ENCODE measurements at places on chromosomes 16 and 17.

- no peak for DNase-seq
Measured at GRCh38 chr17:50301891-50302584, 27.8 kb downstream of the TMEM92 start.

DNA sequence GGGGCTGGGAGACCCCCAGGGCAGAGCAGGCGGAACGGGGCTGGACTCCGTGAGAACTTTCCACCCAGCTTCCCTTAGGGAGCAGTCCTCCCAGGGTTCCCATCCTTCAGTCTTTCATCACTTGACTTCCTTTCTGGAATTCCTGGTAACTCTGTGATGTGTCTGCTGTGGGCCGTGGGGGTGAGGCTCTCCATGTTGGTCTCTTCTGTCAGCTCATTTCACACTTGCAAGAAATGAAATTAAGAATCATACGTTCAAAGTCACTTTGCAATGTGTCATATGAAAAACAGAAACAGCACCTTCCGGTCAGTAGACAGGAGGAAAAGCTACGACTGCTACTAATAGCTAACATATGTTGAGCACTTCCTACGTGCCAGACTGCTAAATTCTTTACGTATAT is 5.4 kb upstream of the BBS2 start:
- no peak for DNase-seq

DNA sequence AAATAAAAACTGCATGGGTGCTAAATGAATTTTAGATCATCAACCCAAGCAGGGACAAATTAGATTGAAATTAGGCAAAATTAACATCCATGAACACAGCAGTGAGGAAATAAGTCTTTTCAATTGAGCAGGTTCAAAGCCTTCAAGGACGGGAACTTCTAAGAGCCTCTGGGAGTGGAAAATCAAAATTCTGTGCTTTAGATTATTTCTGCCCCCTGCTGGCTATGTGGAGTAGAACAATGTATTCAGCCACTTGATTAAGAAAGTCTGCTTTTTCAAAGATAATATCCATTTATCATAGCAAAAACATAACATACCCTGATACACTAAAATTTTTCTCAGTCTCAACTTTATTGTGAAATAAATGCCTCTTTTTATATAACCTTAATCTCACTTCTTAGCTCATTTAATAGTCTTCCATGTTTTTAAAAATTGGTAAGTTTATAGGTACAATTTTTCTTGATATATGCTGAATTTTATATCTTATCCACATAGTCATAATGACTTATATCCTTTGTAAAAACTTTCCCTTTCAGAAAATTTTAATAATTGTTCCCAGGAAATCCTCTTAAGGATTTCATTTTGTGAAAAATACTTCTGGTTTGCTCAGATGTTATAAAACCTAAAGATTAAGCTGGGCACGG is 28.1 kb upstream of the NOL11 start:
- DNase-seq, result no peak

- no peak for DNase-seq
Measured at GRCh38 chr17:68198931-68199836, 48.7 kb upstream of the AMZ2 start.

DNA sequence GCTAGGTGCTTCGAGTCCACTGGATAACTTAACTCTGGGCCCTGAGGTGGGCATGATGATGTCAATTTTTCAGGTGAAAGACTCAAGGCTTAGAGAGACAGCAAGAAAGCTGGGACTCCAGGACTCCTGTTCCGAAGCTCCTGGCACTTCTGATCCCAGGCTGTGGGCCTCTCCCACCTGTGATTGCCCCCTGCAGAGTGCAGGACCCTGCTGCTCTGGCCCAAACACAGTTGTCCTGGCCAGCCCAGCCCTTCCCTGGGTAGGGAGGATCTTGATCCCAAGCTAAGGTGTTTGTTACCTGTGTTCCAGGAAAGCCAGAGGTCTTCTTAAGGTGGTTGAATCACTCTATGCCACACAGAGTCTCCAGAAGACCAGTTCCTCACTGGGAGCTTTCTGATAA is 3.1 kb downstream of the CHST5 start:
- DNase-seq, result no peak

DNA sequence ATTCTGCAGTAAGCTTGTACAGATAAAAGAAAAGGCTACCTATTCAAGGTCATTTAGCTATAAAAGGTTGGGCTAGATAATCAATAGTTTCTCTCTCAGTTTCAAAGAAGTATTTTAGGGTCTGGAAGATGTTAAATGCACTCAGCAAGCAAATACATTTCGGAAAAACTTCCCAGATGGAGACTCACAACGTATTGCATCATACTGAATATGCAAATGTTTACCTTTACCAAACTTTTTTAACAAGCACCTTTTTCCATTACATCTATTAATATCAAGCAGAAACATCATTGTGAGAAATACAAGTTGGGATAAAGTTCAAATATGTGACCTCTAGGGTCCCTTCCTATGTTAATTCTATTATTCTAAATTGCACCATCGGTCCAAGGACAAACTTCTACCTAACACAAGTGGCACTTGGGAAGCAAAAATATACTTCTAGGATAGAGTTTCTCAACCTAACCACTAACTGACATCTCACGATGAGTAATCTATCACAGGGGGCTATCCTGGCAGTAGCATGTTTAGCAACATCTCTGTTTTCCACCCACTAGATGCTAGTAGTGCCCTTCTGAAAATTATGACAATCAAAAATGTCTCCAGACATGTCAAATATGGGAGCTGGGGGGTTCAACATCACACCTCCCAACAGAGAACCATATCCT is 14.5 kb downstream of the KANSL1 start:
- DNase-seq, result no peak

DNA sequence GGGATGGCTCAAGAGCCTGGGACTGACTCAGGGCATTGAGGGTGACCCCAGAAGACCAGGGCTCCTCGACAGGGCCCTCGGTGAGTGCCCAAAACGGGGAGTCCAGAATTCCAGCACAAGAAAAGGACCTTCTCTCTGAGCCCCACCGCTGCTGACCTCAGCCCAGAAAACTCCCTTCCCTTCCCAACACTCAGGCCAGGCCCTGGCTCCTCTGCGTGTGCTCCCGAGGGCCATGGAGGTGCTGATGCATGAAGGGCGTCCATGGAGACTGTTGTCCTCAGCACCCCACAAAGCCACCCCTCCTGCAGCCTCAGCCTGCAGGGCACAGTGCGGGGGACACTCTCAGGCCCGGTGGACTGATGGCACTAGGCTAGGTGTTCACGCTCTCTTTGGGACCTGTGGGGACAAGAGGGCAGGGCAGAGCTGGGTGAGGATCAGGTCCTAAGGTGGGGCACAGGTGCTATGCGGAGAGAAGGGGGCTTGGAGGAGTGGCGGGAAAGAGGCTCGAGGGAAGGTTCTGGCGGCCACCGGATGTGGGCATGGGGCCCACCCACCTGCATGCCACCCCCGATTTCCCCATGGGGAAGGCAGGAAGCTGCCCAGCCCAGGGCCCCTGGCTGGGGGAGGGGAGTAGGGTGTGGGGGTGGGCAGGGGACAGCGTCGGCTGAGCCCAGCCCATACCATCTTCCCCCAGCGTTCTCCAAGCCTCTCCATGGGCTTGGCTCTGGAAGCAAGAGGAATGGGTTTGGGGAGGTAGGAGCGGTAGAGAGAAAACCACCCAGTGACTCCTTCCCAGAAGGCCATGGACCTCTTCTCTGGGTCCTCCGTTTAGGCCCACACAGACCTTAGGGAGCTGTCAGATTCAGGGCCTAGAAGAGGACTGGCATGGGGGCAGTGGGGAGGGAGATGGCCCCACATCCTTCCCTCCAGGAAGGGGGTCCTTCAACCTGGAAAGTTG is 4.5 kb upstream of the TSPOAP1 start:
- no peak for DNase-seq

DNA sequence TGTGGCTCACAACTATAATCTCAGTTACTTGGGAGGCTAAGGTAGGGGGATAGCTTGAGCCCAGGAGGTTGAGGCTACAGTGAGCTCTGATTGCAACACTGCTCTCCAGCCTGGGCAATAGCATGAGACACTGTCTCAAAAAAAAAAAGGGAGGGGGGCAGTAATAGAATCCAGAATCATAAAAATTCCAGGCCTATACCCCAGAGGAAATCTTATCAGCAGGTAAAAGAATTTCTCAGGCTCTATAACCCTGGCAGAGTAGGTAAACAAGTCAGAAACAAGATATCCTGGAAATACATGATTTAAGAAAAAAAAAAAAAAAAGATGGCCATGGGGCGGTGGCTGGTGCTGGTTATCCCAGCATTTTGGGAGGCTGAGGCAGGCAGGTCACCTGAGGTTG is 12.9 kb downstream of the SPAG9 start:
- no peak for DNase-seq

- no peak for DNase-seq
Measured at GRCh38 chr17:76685366-76685765, 25.4 kb downstream of the MXRA7 start.

DNA sequence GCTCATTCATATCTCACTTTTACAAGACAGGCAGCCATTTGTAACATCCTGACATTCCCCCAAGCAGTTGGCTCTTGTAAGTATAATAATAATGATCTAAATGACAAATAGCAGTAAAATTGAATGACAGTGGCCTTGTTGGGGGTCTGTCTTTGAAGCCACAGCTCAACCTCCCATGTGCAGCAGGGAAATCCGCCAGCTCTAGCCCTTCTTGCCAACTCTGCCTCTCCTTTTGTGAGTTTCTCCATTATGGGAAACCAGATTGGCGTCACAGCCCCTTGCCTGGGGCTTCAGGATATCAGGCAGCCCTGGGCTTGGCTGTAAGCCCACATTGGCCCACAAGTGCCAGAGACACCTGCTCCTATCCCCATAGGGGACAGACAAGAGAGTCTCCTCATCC is 70.4 kb upstream of the CACNG5 start:
- DNase-seq, result no peak

DNA sequence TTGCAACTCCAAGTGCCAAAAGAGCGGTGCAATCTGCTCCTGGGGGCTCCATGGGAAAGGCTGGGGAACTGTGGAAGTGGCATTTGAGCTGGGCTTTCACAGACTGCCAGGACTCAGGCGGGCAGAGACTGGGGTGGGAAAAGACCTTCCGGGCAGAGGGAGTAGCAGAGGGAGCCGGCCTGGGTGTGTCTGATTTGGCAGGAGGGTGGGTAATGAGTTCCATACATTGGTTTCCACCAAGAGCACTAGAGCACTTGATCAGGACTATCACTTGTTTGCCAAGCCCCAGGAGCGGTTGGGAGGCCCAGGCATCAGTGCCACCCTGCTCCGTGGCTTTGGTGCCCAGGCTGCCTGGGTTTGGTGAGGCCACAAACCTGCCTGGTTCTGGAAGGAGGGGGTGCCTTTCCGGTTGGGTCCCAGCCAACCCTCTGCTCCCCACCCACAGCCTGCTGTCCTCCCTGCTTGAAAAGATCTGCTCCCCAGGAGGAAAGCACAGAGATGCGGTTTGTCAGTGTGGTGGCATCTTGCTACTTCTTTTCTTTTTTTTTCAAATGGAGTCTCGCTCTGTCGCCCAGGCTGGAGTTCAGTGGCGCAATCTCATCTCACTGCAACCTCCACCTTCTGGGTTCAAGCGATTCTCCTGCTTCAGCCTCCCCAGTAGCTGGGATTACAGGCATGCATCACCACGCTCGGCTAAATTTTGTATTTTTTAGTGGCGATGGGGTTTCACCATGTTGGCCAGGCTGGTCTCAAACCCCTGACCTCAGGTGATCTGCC is 3.5 kb upstream of the TRIM47 start:
- DNase-seq, result no peak

DNA sequence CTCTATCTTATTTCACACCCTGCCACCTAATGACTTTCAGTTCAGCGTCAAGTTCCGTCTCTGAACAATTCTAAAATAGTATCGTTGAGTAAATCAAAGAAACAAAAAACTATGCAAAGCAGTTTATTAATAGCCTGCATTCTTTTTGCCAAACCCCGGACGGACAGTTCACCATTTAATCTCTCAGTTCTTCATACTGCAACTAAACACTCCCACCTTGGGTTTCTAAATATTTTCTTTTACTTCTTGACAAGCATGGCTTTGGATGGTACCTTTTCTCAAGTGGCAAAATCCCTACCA is 1.2 kb downstream of the MYH11 start:
- DNase-seq, result no peak

GRCh38 chr16:23029733-23030420 is 119.4 kb downstream of the USP31 start:
- DNase-seq, result no peak

DNA sequence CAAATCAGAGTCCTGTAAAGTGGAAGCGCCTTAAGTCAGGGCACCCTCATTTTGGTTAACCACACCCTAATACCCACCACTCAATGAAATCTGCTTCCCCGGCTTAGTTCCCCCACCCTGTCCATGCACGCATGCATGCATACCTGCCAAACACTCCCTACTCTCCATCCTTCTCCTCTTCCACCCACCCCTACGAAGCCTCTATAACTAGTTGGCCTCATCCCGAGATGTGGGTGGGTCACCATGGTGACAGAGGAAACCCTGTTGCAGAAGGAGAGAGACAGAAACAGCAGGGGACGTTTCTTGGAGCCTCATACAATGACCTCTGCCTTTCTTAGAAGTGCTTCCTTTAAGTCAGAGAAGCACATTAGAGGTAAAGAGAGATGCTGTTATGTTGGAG is 46.8 kb upstream of the DNAH9 start:
- DNase-seq, result no peak

- DNase-seq, result no peak
Measured at GRCh38 chr17:21295036-21295952, 10.8 kb downstream of the MAP2K3 start.

DNA sequence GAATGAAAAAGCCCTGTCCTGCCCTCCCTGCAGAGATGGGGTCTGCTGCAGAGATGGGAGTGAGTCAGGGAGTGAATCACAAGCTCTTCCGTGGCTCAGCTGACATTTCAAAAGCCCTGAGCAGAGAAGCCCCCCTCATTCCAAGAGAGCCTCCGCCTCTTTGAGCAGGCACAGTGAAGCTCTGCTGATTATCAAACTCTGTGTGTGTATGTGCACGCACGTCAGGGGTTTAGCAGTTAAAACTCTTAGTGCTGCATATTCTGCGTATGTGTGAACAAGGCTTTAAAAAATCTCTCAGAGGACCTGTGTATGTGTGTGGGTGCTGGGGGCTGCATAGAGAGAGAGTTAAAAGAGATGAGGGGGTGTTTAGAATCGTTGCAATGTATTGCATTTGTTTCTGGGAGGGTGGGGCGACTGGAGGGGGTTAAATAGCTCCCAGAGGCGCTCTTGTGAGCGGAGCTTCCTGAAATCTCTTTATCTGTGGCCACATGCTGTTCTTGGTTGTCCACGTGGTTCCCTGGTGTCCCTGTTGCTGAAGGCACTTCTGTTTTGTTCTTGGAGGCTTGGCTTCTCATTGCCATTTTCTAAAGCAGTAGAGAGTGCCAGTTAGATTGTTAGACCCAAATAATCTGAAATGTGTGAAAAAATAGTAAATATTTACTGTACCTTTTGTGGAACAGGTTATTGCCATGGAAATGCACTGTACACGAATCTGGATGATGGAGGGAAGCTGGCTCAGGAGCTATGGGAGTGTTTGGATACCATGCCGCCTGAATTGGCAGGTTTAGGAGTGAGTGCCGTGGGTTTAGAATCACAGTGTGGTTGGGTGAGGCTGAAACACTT is 116.6 kb downstream of the PRKCB start:
- peak; percentile 74 for DNase-seq
